Retinal pigment epithelial cell (primary cell): ENCODE measurements at places on chromosomes 4 and X.

DNA sequence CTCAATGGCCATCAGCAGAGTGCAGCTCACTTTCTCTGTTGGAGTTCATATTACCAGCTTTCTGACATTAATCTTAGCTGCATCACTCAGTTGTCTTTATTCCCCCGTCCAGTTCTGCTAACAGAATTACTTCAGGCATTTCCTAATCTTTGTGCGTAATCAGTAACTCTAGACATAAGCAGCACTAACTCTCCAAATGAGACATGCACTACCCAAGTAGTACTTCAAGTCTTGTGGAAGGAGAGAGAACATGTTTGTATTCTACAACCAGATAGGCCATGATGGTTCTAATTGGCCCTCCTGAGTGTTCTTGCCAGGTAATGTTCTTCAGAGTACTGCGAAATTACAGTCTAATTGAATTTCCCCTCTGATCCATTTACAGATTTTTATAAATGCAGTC, 448.5 kb upstream of the RPS6KA3 start:
- DNase-seq = peak; percentile 56

DNA sequence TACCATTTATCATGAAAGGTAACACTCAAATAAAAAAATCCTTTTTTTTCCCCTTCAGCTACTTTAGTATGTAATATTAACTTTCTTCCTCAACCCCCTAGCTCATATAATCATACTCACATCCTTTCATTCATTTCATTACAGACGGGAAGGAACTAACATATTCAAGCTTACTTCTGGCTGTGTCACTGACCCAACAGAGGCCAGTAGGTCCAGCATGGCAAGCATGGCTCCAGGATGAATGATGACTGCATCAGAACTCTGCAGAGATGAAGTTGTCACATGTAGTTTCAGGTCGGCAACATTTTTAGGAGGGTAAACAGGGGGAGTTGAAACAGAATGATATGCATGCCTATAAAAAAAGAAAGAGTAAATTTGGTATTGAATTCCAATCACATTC, 163.4 kb downstream of the WDFY3 start:
- no peak for DNase-seq

DNA sequence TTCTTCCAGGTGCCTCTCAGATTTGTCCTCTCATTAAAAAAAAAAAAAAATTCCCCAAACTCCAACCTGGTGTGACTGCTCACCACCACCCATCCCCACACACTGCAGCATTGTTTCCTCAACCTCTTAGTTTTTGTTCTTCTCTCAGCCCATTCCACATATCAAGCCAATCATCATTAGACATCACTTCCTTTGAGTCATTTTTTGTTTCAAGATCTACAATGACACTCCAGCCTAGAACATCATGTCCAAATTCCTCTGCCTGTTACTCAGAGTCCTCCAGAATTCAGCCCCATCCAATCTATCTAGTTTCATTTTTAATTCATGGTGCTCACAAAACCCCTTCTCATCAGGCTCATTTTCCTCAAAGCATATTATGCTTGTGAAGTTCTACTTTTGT, 262.5 kb upstream of the TEX13A start:
- no peak for DNase-seq

DNA sequence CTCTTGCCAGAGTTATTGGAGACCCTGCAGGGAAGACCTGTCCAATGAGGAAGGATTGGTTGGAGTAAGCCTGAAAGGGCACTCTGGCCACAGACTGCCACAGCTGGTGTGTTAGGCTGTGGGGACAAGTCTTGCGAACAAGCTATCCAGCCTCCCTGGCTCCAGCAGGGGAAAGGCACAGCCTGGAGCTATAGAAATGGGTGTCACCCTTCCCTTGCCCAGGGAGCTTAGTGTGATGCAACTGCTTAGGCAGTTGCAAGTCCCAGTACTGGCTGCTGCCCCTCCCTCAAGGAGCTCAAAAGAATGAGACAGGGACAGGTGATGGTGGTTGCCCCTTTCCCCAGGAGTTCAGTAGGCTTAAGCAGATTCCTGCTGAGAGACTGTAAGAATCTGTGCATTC, 165.7 kb upstream of the CT83 start:
- no peak for DNase-seq

DNA sequence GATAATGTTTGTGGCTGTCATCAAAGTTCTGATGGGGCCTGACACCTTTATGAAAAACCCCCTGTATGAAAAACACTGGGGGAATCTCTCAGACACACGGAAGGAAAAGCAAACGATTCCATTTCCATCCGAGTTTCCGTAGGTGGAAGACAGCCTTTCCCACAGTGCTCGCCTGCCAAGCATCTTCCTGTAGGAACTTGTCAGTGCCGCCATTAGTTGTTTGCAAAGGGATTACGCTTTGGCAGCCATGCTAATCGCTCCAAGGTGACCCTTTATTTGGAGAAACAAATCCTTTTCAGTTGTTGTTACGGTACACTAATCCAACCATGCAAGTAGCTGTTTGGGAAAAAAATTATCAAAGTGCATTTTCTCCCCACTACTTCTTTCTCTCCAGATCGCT, 44.4 kb upstream of the STOX2 start:
- no peak for DNase-seq

GRCh38 chrX:71532078-71532752, 689 bp upstream of the OGT start:
- DNase-seq = no peak

GRCh38 chr4:13523105-13523477, 21.2 kb downstream of the NKX3-2 start:
- DNase-seq = no peak

DNA sequence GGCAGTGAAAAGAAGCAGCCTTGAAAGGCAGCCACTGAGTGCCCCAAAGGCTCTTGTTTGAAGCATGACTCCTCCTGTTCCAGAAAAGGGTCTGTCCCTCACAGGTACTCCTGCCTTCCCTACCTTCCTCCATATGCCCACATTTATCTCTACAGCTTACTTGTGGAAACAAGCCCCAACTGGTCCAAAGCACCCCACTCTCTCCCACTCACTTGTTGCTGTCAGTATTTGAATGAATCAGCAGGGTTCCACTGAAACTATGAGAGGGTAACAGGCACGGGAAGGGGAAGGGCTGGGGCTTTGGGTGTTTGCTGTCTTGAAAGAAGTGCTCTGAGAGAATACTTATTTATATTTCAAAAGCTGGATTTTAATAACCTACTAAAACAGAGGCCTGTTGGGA, 34.9 kb downstream of the GPR143 start:
- no peak for DNase-seq

GRCh38 chr4:78901882-78902281, 37.4 kb downstream of the PAQR3 start:
- no peak for DNase-seq

- DNase-seq = no peak
Measured at GRCh38 chrX:46912603-46913491, 626 bp downstream of the JADE3 start.

GRCh38 chr4:97150966-97151365, 992.3 kb downstream of the STPG2 start:
- DNase-seq = no peak

DNA sequence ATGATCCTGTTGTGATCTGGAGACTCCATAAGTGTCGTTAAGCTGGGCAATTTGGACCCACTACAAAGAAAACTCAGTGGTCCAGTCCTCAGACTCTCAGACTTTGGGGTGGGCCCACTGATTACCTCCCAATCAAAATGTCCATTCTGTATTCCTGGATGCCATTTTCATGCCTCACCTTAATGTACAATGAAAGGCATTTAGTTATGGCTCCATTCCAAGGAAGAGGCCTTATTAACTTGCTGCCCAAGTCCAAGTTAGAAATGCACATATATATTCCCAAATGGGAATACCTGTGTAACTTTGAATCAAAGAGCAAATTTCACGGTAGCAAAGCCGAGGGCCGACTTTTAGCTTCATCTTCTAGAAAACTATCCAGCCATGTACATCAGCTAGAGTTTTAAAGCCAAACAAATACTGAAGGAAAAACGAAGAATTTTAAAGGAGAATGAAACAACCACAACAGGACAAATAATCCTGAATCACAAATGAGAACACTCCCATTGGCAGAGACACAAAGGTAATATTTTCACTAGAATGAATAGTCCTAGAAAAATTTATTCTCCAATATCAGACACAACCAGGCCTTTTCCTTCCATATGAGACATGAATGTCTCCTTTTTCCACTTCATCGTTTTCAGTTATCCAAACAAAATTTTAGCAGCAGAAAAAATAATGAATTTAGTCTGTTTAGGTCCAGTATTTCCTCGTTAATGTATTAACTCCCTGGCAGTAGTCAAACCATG, 63.7 kb upstream of the HHIP start:
- peak; percentile 30 for DNase-seq

- no peak for DNase-seq
Measured at GRCh38 chr4:150004481-150004880, 73.8 kb upstream of the DCLK2 start.

GRCh38 chr4:122341886-122342285, 36.9 kb upstream of the ADAD1 start:
- DNase-seq = peak; percentile 59

GRCh38 chrX:31057691-31058090, 14.2 kb downstream of the FTHL17 start:
- DNase-seq = no peak

DNA sequence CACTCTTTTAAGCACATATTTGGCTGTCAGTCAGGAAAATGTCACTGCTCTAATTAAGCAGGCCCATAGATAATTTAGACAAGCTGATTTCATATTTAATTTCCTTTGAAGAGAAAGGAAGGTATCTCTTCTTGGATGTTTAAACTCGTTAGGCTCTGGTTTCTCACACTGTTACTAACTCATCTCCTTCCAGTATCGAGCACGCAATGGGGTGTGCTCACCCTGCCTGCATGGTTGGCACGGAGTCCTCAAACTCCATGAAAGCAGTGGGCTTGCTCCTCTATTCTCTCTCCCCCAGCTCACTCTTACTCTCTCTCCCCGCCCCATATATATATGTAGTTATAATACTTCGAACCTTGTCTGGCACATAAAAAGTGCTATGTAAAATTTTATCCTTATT, 76.9 kb downstream of the EGF start:
- DNase-seq = no peak

GRCh38 chr4:48022192-48022799, 5.7 kb downstream of the NIPAL1 start:
- no peak for DNase-seq

- no peak for DNase-seq
Measured at GRCh38 chr4:158778712-158779111, 9.9 kb downstream of the FNIP2 start.
